ENCODE measurements at places on chromosomes 16 and 17.
A peak's percentile ranks its signal among the peaks of the same experiment; 100 is the strongest.

GRCh38 chr17:58219789-58220183, 731 bp upstream of the MKS1 start:
- no peak for DNase-seq

DNA sequence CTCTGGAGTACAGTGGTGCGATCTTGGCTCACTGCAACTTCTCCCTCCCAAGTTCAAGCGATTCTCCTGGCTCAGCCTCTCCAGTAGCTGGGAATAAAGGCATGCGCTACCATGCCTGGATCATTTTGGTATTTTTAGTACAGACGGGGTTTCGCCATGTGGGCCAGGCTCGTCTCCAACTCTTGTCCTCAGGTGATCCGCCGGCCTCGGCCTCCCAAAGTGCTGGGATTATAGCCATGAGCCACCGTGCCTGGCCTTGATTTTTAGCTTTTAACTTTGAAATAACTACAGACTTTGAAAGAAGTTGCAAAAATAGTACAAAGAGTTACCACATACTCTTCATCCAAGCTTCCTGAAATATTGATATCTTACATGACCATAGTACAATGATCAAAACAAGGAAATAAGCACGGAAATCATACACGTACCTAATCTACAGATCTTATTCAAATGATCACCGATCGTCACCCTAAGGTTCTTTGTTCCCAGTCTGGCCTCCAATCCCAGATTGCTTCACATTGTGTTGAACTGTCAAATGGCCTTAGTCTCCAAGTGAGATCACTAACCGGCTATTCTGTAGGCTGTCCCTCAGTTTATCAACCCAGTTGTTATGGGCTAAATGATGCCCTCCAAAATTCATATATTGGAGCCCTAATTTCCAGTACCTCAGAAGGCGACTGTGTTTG, 18.4 kb downstream of the NPIPA1 start:
- peak; percentile 28 for DNase-seq

- no peak for DNase-seq
These were observed 3.3 kb upstream of the IRX5 start for GRCh38 chr16:54927125-54928015.

DNA sequence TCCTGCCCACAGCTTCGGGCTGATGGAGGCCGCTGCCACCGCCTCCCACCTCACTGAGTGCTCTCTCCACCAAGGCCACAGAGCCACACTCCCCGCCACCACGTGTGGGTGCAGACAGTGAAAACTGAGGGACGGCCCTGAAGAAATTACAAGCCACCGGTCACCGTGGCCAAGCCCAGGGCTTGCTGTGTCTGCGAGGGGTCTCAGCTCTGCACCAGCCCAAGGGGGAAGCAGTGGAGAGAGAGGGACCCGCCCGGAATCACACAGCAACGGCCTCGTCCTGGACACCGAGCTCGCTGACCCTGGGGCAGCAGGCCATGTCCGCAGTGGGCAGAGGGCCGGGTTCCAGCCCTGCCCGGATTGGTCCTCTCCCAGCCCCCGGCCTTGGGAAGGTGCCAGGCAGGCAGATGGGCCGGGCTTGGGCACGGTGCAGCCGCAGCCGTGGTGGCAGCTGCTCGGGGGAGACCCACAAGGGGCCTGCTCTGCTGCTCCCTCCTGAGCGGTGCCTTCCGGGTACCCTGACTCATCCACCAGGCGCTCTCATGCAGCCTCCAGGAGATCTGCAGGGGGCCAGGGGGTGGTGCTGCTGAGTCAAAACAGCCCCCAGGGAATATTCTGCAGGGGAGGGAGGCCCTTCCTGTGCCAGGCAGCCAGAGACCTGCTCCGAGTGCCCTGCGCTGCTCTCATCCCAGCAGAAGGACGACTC, 52.0 kb downstream of the CBFA2T3 start:
- peak; percentile 43 for DNase-seq

DNA sequence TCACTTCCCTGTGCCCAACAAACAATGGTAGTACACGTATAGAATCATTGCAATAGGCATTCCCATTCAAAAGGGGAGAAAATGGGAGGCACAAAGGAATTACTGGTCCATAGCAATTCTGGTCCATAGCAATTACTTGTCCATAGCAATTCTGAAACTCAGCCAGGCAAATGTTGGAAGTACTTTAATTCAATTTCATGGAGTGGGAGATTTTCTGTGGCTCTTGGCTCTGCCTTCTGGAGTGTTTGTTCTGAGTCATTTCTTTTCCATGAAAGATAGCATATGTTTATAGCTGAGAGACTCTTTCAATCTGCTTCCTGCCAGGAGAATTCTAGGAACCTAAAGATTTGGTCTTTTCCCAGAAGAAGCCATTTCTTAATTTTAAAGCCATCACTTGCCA, 182.8 kb upstream of the ELAC2 start:
- no peak for DNase-seq

DNA sequence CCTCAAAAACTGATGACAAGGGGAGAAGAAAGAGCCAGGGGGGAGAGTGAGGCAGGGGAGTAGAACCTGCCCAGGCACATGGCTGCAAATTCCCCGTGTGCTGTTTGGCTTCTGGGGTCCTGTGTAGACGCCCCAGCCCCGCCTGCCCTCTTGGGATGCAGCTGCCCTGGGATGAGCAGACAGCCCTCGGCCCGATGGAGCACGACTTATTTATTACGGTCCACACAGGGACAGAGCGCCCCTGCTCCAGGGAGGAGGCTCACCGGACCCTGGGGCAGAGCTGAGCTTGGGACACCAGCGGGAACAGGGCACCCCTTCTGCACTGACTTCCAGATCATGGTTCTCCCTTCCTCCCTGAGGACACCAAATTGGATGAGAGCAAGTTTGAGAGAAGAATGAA, 9.1 kb downstream of the LDHD start:
- DNase-seq, result no peak

DNA sequence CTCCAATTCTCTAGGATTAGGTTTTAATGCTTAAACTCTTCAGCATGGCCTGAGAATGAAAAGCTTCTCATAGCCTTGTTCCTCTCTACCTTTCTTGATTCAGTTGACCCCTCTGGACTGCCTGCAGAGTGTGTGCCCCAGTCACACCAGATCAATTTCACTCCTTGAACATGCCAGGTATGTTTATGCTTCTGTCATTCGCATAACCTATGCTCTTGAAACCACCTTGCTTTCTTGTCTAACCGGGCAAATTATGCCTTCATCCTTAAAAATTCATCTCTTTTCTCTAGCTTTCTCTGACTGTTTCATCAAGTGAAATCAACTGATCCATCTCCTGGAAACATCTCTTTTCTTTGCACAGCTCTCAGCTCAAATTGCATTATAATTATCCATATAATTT, 42.3 kb downstream of the CDH11 start:
- DNase-seq, result no peak

- DNase-seq, result no peak
These were observed 6.2 kb downstream of the RPS6KB1 start for GRCh38 chr17:59899099-59899498.

DNA sequence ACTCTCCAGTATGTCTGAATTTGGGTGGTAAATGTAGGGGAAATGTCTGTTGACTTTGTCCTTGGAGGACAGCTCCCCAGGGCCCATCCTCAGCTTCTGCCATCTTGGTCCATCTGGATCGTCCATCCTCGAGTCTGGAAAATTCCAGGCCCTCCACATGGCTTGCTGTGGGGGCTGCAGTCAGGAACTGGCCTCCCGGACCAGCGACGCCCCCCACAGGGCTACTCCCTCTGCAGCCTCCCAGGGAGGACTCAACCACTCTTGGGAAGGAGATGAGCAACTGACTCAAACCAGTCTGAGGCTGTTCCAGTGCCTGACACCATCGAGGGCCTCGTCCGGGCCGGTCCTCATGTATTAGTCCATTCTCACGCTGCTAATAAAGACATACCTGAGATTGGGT, 5.5 kb upstream of the ZG16B start:
- no peak for DNase-seq

- no peak for DNase-seq
These were observed 43.5 kb downstream of the TBX21 start for GRCh38 chr17:47776330-47777197.

GRCh38 chr16:46787909-46788308, 39.8 kb upstream of the MYLK3 start:
- DNase-seq, result no peak

GRCh38 chr17:6998855-6999508, 3.1 kb downstream of the ALOX12 start:
- no peak for DNase-seq

- DNase-seq, result no peak
These were observed 83.3 kb downstream of the C16orf95 start for GRCh38 chr16:87233928-87234327.

- DNase-seq, result peak; percentile 91
These were observed 3.3 kb upstream of the NHERF2 start for GRCh38 chr16:2023092-2024031.

GRCh38 chr16:81841722-81842121, 62.6 kb downstream of the PLCG2 start:
- DNase-seq, result no peak

- DNase-seq, result peak; percentile 15
These were observed 53.1 kb upstream of the USP7 start for GRCh38 chr16:9016824-9017223.

DNA sequence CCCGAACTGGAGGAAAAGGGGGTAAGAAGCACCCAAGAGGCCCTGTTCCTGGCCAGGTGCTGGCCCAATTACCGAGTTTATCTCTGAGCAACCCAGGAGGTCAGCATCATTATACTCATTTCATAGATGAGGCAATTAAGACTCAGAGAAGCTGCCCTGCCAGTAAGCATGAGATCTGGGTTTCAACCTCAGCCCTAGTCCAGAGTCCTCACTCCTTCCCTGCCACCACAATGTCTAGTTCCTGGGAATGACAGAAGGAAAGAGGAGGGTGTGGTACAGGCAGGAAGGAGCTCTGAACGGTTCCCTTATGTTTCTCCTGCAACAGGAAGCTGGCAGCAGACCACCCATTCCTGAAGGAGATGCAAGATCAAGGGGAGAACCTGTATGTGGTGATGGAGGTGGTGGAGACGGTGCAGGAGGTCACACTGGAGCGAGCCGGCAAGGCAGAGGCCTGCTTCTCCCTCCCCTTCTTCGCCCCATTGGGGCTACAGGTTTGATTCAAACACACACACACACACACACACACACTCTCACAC, 7.4 kb downstream of the GSDMA start:
- no peak for DNase-seq

GRCh38 chr16:48373258-48374029, 11.8 kb downstream of the SIAH1 start:
- no peak for DNase-seq

DNA sequence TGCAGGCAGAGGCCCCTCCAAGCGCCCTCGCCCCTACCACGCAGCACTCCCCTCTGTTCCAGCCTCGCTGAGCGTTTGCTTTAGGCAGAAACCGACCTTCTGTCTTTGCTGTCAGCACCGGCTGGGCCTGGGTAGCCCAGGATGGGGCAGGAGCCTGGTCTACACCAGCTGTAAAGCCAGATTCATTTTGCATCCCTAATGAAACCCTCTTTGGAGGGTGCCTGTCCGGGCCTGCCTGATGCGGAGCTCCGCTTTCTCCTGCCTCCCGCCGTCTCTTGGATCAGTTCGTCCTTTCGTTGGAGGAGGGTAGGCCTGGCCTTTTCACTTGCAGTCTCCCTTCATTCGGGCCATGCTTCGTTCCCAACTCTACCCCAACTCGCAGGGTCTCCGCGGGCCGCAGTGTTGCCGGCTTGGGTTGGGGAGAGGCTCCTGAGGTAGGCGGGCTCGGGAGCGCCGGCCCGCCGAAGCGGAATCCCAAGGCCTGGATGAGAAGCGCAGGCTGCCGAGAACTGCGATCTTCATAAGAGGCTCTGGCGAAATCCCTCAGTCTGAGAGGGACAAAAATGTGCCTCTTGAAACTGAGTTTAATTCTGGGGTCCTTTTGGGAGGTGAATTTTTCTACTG, 4.8 kb upstream of the HOXB8 start:
- DNase-seq, result no peak

GRCh38 chr16:4696905-4697847, 3.8 kb downstream of the NUDT16L1 start:
- no peak for DNase-seq

- DNase-seq, result no peak
These were observed 81.2 kb upstream of the CACNG3 start for GRCh38 chr16:24174957-24175356.

DNA sequence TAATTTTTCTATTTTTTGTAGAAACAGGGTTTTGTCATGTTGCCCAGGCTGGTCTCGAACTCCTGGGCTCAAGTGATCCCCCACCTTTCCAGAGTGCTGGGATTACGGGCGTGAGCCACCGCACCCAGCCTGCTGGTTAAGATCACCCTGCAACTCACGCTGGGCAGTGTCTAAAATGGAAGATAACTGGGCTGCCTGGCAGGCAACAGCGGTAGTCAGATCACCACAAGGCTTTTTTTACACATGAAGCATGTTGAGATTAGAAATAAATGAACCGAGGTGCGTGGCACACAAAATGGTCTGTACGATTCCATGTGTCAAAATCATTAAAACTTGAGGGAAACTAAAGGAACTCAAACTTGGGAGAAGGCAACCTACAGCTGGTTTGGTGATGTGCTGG, 26.7 kb downstream of the ZNF276 start:
- DNase-seq, result no peak

DNA sequence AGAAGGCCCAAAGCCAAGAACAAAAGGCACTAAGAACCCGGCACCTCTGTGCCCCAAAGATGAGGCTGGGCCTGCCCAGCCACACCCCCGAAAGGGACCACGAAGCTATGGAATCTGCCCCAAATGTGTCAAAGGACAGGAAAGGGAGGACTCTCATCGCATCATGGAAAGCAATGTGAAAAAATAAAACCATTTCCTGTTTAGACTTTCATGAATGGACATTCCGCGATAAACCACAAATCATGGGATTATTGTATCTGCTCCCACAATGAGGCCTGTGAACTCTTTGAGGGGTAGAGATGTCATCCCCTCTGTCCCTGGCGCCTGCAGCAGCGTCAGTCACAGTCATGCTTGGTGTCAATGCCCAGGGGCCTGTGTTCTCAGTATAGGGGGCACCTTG, 135.0 kb downstream of the COPRS start:
- no peak for DNase-seq

DNA sequence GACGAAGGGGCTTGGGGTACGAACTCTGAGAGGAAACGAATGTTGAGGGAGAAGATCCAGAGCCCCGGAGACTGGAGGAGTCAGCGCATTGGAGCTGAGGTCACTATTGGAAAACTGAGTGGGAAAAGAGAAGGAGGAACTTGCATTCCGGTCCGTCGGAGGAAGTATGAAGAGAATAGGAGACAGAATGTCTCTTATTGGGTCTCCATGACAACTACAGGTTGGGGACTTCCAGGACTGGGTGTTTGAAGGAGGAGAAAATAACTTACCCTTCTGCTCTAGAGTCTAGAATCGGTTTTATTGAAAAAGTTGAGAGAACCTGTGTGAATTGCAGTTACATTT, 537 bp downstream of the GOSR1 start:
- no peak for DNase-seq
